MCF 10A (cell line): ENCODE measurements at places on chromosomes 4 and X. TPM values are rescaled to one million over a fixed set of nuclear protein-coding genes. Genes with fewer than 3 reads are reported as not detected.

DNA sequence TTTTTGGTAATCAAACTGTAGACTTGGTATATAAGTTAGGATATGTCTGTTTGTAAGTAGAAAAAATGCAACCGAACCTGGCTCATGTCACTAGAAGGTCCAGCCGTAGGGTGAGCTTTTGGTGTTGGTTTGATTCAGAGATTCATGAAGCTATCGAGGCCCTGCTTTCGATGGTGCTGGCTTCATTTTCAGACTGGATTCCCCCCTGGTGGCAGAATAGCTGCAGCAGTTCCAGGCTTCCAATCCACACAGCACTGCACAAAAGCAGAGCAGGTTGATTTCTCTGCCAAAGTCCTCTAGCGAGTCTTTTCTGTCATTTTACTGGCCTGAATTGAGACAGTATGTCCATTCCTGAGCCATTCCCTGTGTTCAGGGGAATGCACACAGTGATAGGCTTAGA is 33.1 kb downstream of the PDK3 start:
- peak; percentile 26 for DNase-seq

GRCh38 chr4:38154681-38155588 is 194.7 kb downstream of the PTTG2 start:
- DNase-seq: peak; percentile 59

DNA sequence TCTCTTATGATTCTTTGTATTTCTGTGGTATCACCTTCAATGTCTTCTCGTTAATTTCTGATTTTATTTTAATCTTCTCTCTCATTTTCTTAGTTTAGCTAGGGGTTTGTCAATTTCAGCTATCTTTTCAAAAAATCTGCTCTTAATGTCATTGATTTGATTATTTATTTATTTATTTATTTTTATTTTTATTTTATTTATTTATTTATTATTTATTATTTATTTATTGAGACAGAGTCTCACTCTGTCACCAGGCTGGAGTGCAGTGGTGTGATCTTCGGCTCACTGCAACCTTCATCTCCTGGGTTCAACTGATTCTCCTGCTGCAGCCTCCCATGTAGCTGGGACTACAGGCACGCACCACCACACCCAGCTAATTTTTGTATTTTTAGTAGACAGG is 194.1 kb downstream of the SCFD2 start:
- no peak for DNase-seq

DNA sequence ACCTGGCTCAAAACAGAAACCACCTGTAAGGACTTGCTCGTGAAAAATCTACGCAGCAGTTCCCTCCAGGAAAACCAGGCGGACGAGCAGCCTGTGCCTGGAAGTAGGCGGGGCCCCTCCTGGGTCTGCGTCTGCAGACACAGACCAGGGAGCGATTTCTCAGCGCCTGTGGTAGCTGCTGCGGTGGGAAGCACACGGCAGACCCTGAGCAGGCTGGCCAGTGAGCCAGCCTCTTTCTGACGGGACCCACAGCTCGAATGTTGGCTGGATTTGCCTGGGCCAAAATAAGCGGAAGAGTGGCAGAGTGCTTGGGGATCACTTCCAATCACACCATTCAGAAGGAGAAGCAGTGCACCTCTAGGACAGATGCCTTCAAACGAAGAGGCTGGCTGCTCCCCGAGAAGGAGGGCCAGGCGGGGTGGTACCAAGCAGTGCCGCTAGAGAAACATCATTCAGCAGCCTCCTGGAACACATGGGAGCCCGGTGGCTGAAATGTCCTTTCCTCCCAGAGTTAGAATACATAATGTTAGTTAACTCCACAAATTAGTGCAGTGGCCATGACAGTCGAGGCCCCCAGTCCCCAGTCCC is 85.9 kb downstream of the GATB start:
- no peak for DNase-seq

DNA sequence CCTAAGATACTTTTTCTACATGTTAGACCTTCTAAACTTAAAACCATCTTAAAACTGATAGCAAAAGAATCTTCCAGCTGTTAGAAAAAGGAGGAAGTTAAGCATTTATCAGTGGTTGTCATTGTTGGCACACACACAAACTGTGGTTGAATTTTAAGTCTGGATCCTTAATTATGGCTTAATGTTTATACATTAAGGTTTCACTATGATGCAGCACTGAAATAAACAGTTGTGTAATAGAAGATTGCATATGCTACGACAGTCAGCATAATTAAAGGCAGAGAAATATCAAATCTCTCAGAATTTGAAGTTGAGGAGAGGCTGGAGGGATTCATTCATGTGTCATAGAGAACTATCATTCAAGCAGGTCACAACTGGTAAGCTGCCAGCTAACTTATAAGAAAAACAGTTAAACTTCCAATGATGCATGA is 32.3 kb downstream of the ADGRA3 start:
- peak; percentile 87 for DNase-seq

GRCh38 chr4:127844601-127845116 is 36.0 kb upstream of the PLK4 start:
- peak; percentile 36 for DNase-seq

- no peak for DNase-seq
Measured at GRCh38 chr4:113607998-113608397, 153.5 kb downstream of the CAMK2D start.

- DNase-seq: no peak
Measured at GRCh38 chr4:145830699-145831098, 107.9 kb downstream of the ZNF827 start.

DNA sequence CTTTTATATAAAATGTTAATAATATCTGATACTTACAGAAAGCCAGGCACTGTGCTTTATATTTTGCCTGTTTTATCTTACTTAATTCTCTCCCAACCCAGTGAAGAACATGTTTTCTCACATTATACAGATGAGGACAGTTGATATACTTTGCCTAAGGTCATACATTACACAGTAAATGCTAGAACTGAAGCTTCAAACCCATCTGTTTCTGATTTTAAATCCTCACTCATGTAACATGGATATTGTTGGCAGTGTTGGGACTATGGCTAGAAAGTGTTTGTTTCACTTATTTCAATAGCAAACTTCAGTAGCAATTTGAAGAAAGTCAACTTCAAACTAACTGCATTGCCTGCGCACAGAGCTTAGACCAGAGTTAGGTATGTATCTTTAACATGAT is 57.4 kb downstream of the RAPGEF2 start:
- no peak for DNase-seq

DNA sequence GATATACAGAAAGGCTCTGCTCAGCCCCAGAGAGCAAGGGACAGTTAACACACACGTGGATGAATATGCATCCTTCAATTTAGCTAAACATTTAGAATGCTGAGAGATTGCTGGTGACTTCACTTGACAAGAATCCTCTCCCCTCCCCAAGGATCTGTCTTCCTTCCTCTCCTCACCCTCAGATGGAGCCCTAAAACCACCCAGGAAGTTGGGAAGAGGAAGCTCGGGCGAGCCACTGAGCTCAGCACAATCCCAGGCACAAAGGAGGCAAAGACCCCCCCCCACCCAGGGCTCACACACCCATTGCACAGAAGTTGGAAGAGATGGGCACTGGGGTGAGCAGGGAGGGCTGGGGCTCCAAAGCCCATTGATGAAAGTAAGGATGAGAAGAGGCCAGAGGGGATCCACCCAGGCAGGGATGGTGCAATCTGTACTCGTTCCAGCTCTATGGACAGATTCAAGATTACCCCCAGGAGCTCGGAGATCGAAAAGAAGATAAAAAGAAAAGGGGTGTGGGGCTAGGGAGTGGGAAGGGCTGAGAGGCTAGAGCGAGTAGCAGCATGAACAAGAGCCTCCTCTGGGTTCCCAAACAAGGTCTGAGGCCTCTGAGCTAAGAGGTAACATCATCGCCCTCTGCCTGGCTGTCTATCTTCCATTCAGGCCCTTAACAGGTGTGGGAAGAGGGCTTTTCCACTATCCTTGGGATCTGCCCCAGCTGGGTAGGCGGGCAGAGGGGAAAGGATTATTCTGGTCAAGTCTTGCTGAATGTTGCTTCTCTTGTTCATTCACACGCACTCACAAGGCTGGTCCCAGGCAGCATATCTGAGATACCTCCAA is 1.2 kb downstream of the TFE3 start:
- DNase-seq: peak; percentile 52

GRCh38 chrX:17632942-17633341 is 104.4 kb upstream of the SCML1 start:
- DNase-seq: peak; percentile 36

GRCh38 chr4:3572363-3572762 is 40.1 kb upstream of the LRPAP1 start:
- no peak for DNase-seq

The DCTD gene
- 168 and 180 TPM in 2 replicates for total RNA-seq

The HTR2C gene
- not detected in 2 replicates for total RNA-seq

The CHRDL1 gene
- not detected in 2 replicates for total RNA-seq

The FOXR2 gene
- total RNA-seq: not detected in 2 replicates

The TCEAL5 gene
- not detected in 2 replicates for total RNA-seq
